ENCODE measurements at places on chromosomes 2 and 18.

DNA sequence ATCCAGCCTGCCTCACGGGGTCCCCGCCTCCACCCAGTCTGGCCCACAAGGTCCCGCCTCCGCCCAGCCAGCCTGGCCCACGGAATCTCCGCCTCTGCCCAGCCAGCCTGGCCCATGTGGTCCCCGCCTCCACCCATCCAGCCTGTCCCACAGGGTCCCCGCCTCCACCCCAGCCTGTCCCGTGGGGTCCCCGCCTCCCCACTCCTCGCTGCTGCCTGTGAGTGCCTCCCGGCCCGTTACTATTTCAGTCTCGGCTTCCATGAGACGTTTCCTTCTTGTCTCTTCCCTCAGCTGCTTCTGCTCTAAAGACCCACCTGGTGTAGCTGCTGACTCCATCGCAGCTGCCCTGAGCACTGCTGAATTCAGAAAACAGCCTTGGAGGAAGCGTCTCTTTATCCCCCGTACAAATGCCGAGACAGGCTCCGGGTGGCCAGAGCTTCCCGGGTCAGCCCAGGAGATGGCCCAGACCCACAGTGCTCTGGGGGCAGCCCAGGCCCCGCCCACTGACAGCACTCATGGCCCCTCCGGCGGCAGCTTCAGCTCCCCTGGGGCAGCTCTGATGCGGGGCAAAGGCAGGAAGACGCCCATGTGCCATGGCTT is 69.8 kb downstream of the NFATC1 start:
- DNase-seq: peak; percentile 85

- no peak for DNase-seq
Measured at GRCh38 chr2:47054868-47055267, 100.2 kb downstream of the STPG4 start.

GRCh38 chr2:165293440-165294420 is 54.5 kb downstream of the SCN2A start:
- peak; percentile 62 for DNase-seq

DNA sequence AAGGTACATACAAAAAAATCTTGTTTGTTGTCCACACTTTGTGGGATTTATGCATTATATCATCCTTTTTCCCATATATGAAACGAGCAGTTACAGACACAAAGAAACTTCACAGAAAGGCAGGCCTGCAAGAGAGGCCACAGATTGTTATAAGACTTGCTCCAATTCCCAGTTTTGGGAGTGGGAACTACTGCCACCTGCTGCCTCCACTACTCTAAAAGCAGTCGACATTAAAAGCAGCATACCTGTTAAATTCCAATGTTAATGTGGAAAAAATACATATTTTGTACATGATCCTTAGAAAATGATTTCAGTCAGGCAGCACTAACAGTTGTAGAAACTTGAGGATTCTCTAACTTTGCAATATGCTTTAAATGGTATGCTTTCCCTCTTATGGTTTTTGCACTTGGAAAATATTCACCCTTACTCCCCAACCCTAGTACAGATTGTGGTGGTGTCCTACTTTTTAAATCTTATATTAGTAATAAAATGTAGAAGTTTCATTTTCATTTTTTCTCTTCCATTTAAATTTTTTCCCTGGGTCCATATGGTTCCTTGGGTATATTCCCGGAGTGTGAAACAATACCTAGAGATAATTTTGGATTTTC is 37.9 kb downstream of the SLC38A11 start:
- no peak for DNase-seq

DNA sequence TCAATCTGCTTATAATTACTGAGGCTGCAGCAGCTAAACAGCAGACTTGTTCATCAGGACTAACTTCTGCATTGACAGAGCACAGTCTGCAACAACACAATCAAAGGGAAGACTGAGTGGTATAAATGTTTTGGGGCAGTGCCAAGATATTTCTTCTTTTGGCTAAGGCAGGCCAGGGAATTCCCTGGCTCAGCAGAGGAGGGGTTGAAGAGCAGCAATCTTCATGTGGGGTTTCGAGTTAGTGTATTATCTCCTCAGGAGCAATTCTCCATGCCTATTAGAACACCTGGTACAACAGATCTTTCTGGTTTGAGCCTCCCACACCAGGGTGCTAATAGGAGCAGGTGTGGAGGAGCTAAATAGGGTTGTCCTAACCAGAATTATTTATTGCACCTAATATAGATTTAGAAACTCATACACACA is 103.0 kb upstream of the STK17B start:
- no peak for DNase-seq

DNA sequence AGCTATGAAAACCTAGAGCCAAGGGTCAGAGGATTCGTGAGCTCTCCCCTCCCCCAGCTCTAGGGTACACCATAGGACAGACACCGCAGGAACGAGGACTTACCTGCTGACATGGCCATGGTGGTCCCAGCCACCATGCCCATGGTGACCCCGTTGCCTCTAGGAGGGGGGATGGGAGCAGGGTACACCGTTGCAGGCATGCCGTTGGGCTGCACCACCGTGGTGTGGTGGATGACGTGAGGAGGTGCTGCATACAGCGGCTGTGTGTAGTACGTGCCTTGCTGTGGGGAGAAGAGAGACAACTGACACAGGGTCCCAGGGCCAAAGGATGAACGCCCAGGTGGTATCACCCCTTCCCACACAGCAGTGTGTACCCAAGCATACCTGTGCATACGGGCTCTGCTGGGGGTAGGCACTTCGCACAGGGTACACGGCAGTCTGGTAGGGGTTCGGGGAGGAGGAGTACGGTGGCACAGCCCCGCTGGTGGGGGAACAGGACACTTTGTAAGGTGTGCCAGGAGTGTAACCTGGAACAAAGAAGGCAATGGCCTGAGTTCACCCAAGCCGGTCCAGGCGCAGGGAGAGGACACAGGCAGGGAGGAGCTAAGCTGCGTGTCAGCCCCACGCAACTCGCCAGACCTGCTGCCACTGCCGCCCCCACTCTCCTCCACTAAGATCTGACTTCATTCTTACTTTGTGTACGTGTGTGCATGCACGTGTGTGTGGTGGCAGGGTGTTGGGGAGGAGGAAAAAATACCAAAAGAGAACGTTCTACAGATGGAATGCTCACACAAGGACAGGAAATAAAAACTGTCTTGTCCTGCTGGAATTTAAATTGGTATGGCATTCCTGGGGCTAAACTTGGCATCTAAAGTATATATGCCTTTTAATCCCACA is 37.8 kb downstream of the FAM168B start:
- DNase-seq: no peak

DNA sequence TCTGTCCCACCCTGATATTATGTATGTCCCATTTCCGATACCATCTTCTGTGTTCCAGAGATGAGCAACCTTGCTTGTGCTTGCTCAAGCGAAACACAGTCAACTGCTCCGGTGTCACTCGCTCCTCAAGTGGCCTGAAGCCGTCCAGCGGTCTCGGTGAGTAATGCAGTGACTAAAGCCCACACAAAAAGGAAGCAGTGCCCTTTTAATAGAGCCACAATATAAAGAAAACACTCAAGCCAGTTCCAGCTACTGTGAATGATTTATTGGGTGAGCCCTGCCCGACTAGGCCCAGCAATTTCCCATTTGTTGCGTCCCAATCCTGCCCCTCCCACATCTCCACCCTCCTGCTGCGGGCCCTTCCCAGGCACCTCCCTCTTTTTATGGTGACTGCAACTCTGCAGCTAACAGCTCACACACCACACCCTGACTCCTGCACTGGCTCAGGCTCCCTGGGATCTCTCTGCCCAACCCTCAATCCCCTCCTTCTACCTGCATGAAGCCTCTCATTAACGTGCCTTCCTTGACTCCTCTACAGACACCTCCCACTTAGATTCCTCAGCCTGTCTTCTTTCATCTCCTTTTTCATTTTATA is 44.2 kb upstream of the DSC1 start:
- peak; percentile 55 for DNase-seq

GRCh38 chr2:20452551-20452950 is 5.7 kb downstream of the RHOB start:
- DNase-seq: no peak

- DNase-seq: no peak
Measured at GRCh38 chr2:171958475-171958874, 36.2 kb downstream of the HAT1 start.

DNA sequence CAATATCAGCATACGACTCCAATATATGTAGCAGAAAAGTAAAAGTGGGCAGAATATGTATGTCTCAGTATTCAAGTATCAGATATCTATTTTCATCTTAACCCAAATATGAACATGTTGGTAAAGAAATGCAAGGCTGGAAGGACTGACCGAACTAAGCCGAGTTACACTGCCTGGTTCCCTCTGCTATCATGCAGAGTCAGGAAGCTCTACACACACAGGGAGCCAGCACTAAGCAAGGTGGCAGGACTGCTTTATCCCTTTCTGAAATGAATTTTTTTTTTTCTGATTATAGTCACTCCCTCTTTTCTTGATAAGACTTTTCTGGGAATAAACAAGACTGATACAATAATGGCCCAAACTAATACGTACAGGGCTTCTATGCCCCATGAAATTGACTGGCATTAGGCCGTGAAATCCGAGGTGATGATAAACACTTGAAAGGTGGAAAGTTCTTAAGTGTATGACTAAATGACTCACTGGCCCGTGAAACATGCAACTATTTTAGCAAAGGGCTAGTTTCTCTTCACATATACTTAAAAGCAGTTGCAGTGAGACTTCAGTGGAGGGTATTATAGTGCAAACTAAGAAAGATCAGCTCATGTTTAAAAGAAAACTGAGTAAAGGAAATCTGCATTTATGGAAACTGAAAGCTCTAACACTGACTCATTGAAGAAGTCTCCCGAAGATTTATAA is 14.9 kb downstream of the DPP4 start:
- peak; percentile 48 for DNase-seq

DNA sequence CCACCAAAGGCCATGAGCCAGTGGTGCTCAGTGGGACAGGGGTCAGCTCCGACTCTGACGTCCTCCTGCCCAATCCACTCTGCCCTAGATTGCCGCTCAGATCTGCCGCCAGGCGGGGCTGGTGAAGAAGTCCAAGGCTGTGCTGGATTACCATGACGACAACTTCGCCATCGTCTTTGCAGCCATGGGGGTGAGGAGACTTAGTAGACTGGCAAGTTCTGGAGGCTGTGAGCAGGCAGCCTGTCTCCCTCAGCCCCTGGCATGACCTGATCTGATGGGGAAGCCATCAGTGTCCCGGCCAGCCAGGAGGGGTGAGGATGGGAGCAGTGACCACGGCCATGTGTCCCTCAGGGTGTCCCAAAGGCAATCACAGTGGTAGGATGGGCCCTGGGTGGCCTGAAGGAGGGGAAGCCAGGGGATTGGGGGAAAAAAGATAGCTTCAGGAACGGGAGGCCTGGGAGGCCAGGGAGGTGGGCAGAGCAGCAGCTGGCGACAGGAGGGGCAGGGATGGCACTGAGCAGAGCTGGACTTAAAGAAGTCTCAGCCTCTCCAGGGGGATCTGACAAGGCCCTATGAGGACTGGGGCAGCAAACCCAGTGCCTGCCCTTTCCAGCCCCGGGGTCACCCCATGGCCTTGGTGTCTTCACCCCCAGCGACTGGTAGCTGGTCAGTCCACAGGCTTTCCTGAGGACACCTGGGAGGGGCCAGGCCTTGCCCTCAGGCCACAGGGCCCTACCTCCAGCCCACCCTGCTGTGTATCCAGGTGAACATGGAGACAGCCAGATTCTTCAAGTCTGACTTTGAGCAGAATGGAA is 17.4 kb upstream of the ANKRD53 start:
- no peak for DNase-seq

- no peak for DNase-seq
Measured at GRCh38 chr2:6926071-6926732, 9.0 kb downstream of the RNF144A start.

All from GM10248 (cell line).